ENCODE measurements at places on chromosomes 7 and 10. TPM values are rescaled to one million over a fixed set of nuclear protein-coding genes. Genes with fewer than 3 reads are reported as not detected.

CLEC2L gene
- total RNA-seq, result not detected

FGFBP3 gene
- total RNA-seq, result 2.3 TPM

ARHGEF5 gene
- total RNA-seq, result 23.1 TPM

SORBS1 gene
- total RNA-seq, result 56.8 TPM

MRC1 gene
- total RNA-seq, result 19.5 TPM

AGAP6 gene
- 16.9 TPM for total RNA-seq

KCNH2 gene
- total RNA-seq, result 5.3 TPM

ZMYND11 gene
- 43.8 TPM for total RNA-seq

CREB3L2 gene
- 21.3 TPM for total RNA-seq

All from body of pancreas (tissue), 4 donors.